ENCODE measurements at places on chromosomes 6 and 20. TPM values are rescaled to one million over a fixed set of nuclear protein-coding genes. Genes with fewer than 3 reads are reported as not detected.

DNA sequence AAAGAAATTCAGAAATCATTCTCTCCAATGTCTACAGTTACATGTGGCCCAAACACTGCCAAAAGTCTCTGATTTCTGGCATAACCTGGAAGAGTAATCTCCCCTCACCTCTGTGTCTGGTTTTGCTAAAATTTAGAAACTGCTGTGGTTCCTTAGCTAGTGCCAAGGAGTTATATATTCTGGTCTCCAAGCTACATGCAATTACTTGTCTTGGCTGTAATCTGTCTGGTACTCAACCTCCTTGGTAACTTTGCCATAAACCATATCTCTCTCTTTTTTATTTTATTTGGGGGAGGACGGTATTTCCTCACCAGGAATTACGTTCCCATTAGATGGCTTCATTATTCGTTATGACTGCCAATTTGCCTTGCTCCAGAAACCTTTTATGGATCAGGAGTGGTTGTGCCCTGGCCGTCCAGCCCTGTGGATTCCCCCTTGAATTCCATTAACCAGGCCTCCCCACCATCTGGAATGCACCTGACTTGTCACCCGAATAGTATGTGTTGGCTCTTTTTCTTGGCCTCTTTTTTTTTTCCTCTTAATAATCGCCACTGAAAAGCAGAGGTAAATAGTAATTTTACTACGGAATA lies 400.0 kb downstream of the CD83 start:
- DNase-seq = no peak

GRCh38 chr6:11214084-11214833 lies 18.2 kb downstream of the NEDD9 start:
- DNase-seq = no peak

DNA sequence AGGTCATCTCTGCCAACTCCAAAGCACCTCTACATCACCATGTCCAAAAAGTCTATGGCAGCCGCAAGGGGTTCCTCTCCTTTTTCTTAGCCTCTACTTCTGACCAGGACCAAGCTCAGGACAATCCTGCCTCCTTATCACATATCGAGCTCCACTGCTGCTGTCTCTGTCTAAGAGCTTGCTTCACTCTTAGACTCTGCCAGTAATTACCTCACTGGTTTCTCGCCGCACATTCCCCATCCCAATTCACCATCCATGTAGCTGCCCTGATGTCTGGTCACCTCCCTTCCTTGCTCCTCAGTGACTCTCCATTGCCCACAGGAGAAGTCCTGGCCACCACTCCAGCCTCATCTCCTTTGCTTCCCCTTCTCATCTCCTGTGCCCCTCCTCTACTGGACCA lies 24.1 kb upstream of the PI16 start:
- no peak for DNase-seq

- no peak for DNase-seq
These were observed 480.8 kb downstream of the TBC1D32 start for GRCh38 chr6:120853489-120853888.

GRCh38 chr6:154466139-154466538 lies 44.3 kb downstream of the CNKSR3 start:
- no peak for DNase-seq

GRCh38 chr6:151576633-151577032 lies 82.8 kb downstream of the CCDC170 start:
- DNase-seq = peak; percentile 54

GRCh38 chr6:160798625-160799024 lies 96.6 kb downstream of the PLG start:
- DNase-seq = no peak

Gene SEMG1
- total RNA-seq = not detected

- DNase-seq = no peak
These were observed 98.0 kb upstream of the SLC24A3 start for GRCh38 chr20:19114410-19114809.

GRCh38 chr6:149342525-149342924 lies 25.0 kb downstream of the TAB2 start:
- DNase-seq = no peak

- no peak for DNase-seq
These were observed 177.8 kb upstream of the ECI2 start for GRCh38 chr6:4313044-4313686.

DNA sequence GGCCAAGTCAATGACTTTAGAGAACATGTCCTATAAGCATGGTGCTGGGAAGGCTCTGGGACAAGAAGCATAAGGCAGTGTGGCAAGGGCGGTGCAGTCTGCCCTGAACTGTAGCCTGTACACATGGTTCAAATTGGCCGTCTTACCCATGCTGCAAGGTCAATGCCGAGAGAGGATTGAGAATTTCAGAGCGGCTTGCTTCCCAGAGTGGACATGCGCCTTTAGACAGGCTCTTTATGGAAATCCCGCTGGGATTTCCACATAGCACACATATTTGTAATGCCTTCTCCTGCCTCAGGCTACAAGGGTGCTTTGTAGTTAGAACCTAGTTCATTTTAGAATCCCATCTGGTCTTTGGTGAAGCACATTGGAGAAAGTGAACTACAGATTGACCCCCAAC lies 36.1 kb upstream of the CEP162 start:
- no peak for DNase-seq

DNA sequence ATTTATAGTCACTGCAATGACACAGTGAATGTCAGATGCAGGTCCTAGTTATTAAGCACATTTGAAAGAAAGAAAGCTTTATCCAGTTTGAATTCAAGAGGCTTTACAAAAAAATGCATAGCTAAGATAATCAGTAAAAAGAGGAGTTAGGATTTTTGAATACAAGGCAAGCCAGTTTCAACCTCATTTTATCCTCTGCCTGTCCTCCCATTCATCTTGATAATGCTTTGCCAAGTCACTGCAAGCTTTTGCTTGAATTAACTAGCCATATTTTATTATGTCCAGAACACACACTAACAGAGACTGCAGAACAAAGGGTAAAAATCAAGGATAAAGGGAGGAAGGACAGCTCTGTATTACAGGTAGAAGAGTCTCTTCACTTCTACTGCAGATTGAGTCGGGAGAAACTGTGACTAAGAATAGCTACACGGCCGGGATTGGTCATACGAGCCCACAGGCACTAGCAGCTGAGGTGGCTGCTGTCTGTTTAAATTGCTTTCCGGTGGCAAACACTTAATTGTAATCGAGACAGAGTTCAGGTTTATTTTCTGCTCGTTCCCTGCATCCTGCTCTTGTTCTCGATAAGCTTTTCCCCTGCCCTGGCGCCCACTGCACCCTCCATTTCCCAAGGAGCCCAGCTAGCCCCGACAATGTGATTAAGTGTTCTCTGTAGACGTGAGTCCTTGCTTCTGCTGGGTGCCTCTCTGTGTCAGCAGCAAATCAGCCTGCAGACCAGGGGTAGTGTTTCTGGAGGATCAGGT lies 30.5 kb upstream of the AKAP12 start:
- no peak for DNase-seq

DNA sequence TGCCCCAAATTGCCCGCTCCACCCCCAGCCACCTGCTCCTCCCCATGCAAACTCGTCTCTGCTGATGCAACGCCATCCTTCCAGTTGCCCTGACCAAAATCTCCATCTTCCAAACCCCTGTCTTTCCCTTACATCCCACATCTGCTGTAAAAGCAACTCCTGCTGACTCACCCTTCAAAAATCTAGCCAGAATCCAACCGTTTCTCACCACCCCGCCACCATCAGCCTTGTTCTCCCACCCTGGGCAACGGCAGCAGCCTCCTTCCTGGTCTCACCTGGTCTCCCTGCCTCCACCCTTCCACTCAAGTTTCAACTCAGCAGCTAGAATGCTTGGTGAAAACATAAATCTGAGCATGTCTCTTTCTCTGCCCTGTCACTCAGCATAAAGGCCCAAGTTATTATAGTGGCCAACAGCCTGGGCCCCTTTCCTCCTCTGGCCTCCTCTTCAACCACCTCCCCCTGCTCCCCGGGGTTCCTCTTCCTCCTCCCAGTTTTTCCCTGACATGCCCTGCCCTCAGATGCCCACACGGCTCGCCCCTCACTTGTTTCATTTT lies 7.2 kb upstream of the SYNJ2 start:
- DNase-seq = no peak

DNA sequence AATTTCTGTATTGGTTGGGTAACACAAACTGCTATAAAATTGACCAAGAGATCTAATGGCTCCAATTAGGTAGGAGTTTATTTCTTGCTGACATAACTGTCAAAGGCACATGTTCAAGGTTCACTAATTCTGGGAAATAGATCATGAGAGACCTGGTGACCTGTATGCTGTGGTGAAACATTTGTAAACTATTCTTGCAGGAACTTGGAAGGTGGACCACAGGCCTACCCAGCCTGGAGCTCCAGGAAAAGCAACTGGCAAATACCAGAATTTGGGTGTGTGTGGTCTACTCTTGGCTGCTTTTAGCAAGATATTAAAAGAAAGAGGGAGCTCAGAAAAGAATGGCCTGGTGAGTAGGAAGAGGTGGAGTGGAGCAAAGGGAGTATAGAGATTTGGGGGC lies 184.6 kb downstream of the QKI start:
- DNase-seq = no peak

Gene EBF4
- total RNA-seq = 30.3 TPM

DNA sequence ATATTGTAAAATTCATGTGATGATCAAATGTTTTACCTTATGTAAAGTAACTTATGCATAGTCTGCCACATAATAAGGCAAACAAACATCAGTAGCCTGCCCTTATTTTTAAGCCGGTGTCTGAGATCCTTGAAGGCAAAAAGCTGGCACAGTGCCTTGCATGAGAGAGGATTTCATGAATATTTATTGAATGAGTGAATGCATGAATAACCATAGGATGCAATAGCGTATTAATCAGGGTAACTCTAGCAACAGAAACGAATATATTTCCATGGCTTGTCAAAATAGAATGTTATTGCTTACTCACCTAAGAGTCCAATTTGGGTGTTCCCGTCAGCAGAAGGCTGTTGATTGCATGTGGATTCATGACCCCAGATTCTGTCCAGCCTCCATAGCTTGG lies 34.9 kb downstream of the BTBD3 start:
- no peak for DNase-seq

- DNase-seq = no peak
These were observed 196.2 kb upstream of the THEMIS start for GRCh38 chr6:128097009-128097408.

DNA sequence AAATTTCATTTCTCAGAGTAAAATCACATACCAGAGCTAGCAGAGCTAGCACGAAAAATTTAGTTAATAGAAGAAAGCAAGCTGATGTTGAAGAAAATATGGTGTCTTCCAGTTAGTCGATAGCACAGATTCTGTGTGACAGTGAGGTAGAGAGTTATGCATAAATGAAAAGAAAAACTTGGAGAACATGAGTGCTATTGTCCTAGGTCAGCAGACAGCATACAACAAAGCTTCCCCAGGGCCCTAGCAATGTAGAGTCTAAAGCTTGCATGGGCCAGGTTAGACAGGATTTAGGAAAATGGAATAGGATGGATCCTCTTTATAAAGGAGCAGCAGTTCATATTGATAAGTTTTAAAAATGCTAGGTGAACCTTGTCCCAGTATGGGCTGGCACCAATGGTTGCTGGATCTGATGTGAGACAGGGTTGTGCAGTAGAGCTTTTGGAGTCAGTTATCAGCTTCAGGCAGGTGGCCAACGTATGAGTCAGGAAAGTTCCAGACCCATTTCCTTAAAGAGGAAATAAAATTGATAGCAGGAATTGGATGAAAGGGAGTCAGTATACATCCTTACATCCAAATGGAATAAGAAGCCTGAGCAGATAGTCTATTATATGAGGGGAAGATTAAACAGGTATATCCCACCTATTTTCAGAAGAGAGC lies 277.2 kb downstream of the FRK start:
- DNase-seq = no peak

DNA sequence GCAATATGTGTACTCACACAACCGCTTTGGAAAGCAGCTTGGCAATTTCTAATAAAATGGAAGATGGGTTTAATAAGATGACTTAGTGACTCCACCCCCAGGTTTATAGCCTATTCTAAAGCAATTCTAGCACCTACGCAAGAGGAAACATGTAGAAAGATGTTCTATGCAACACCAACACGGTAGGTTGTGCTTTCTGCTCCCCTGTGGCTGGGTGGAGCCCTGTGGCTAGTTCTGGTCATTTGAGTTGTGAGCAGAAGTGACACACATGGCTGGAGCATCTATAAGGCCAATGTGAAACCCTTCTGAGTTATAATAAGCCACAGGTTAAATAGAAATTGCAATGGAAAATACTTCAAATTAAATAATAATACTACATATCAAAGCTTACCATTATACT lies 310.7 kb downstream of the CD83 start:
- DNase-seq = no peak

Gene KIF25
- 2.0 TPM for total RNA-seq

DNA sequence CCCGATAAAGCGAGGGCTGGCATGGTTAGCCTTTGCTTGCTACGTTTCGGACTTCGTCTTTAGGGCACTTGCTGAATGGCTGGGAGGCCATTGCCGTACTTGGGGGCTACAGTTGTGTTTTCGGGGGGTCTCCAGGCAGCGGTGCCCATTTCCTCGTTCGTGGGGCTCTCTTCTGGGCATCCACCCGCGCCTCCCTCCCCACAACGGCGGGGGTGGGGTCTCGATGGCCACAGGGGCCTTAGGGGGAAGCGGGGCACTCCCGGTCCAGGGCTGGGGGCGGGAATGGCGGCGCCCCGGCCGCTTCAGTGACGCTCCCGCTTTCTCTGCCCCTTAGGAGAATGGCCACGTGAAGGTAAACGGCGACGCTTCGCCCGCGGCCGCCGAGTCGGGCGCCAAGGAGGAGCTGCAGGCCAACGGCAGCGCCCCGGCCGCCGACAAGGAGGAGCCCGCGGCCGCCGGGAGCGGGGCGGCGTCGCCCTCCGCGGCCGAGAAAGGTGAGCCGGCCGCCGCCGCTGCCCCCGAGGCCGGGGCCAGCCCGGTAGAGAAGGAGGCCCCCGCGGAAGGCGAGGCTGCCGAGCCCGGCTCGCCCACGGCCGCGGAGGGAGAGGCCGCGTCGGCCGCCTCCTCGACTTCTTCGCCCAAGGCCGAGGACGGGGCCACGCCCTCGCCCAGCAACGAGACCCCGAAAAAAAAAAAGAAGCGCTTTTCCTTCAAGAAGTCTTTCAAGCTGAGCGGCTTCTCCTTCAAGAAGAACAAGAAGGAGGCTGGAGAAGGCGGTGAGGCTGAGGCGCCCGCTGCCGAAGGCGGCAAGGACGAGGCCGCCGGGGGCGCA lies 2.4 kb downstream of the MARCKS start:
- DNase-seq = peak; percentile 57

- DNase-seq = no peak
These were observed 182.8 kb downstream of the UNC5CL start for GRCh38 chr6:40856271-40856670.

- DNase-seq = no peak
These were observed 47.4 kb downstream of the AIG1 start for GRCh38 chr6:143107911-143108761.

DNA sequence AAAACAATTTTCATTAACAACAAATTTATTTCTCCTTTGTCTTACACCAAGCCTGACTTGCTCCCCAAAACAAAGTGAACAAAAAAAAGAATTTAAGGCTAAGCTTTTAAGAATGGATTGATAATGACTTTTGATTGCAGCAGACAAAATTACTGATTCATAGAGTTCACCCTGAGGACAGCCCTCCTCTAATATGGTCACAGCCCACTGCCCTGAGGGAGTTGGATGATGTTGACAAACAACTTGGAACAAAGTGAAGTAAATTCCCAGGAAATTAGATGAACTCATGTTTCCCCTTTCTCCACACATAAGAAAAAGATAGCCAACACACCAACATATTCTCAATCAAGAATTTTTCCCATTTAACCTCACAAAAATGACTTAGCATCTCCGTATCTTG lies 7.7 kb upstream of the ISM1 start:
- DNase-seq = no peak

Gene RNF144B
- 6.7 TPM for total RNA-seq

Gene ATP6V1G2
- 221 TPM for total RNA-seq
